ENCODE measurements at places on chromosomes 4 and X. TPM values are rescaled to one million over a fixed set of nuclear protein-coding genes. Genes with fewer than 3 reads are reported as not detected.

- no peak for DNase-seq
Measured at GRCh38 chr4:177128306-177128705, 181.4 kb upstream of the NEIL3 start.

Gene ADAMTS3
- total RNA-seq = 2.3 TPM

DNA sequence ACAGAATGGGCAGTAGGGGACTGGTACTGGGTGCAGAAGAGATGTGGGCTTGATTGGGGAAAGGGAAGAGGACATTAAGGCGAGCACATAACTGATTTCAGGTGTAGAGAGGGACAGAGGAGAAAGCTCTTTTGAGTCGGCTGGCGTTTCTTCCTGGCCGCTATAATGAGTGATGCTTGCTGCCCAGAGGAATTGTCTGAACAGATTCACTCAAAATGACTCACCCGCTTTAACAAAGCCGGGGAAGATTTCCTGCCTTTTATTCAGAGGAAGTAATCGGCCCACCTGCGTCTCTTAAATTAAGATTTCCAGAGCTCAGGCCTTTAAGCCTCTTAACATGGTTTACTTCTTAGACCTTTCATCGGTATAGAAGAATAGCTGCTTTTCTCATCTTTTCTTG lies 102.1 kb upstream of the AP1S2 start:
- no peak for DNase-seq

- DNase-seq = no peak
Measured at GRCh38 chr4:155745984-155746383, 12.8 kb upstream of the GUCY1B1 start.

DNA sequence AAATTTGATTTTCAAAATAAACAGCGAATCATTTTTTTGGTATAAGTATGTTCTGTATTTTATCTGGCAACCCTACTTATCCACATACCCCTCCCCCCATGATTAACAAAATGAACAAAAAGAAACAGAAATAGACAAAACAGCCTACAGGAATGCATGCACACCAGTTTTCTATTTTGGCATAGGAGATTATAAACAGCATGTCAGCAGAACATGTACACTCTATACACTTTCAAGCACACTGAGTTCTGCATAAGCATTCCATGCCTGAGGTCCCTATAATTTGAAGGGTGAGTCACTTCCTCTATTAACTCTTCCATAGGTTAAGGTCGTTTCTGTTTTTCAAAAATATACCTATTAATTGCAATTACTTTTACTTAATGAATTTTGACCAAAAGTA lies 28.0 kb upstream of the ZNF280C start:
- DNase-seq = no peak

GRCh38 chr4:96630839-96631238 lies 790.9 kb downstream of the PDHA2 start:
- no peak for DNase-seq

Gene TSPAN7
- total RNA-seq = 65.0 TPM
